ENCODE measurements at places on chromosomes 1 and 21.

DNA sequence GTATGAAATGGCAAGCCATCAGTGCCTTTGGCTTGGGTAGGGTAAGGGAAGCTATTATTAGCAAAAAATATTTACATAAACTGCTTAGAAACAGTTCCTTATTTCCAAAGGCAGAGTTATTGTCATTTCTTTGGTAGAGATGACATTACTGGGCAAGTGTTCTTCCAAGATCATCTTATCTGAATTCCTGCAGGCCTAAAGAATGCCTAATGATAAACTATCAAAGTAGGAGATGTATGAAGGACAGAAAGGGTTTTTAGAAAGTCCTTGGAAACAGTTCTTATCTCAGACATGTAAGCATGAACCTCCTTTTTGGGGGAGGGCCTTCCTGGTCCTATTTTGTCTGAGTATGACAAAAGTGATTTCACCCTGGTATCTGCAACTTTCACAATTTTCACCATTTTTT is 5.1 kb upstream of the FRRS1 start:
- no peak for DNase-seq

- no peak for DNase-seq
These were observed 122.9 kb downstream of the DMRTA2 start for GRCh38 chr1:50300297-50300696.

- no peak for DNase-seq
These were observed 7.0 kb upstream of the ABCD3 start for GRCh38 chr1:94411237-94411636.

DNA sequence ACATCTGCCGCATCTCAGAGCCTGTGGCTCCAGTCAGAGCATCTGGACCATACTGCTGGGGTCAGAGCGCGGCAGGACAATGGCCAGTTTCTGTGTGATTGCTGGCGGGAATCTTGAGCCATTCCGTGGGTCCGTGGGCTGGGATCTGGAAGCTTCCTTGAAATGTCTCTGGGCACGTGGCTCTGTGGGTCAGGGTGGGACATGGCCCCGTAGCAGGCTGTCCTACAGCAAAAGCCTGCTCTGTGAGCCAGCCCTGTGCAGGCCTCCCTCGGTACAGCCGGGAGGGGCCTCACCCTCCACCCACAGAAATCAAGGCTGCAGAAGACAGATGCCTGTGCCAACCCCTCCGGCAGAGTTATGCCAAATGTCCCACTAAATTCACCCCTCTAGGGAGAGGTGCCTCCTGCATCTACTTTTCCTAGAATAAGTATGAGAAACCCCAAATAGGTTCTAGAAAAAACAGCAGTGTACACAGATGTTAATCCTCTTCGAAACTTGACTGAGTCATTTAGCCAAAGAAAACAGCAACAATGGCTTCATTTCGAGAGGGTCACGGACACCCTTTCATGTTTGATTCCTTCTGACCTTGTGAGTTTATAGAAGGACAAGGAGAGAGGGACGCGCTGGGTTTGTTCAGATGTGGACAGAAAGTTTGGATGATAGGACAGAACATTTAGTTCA is 27.8 kb downstream of the COL18A1 start:
- DNase-seq = no peak

DNA sequence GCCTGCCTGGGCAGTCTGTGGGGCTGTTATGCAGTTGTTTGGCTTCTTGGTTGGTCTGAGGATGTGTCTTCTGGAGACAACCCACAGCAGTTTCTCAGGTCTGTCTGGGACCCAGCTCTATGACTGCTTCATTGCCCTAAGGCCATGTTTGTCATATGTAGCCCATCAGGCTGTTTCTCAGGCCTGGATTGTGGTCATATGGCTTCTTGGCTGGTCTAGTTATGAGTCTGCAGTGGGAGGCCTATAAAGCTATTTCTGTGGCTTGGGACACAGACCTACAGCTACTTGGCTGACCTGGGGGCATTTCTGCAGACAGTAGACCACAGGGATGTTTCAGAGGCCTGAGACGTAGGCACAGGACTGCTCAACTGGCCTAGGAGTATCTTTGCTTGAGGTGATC is 41.5 kb downstream of the CHIA start:
- DNase-seq = no peak

GRCh38 chr1:203148127-203148526 is 20.6 kb downstream of the ADORA1 start:
- DNase-seq = no peak

DNA sequence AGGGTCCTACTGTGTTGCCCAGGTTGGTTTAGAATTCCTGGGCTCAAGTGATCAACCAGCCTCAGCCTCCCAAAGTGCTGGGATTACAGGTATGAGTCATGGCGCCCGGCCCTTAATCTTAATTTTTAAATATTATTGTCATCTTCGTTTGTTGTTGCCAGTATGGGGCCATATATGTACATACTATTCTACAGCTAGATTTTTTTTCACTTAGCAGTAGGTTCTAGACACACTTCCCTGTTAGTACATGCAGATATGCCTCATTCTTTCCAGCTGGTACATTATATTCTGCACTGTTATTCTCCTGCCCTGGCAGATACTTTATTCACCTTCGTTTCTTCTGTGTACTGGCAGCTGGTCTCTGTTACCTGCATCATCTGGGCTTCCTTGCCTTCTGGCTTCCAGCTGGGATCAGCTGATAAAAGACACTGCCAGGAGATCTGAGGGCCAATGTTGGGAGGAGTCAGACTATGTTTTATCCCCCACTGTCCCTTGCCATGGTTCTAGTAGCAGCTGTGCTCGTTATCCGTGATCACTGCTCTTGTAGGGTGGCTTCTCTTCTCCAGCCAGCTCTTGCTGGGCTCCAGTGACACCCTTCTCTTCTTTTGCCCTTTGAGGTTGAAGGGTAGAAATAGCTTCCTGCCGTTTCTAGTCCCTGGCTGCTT is 24.7 kb downstream of the ST3GAL3 start:
- no peak for DNase-seq

GRCh38 chr1:43222879-43223278 is 46.9 kb upstream of the TMEM125 start:
- DNase-seq = no peak

- no peak for DNase-seq
These were observed 21.3 kb upstream of the GRIK3 start for GRCh38 chr1:37055631-37056030.

DNA sequence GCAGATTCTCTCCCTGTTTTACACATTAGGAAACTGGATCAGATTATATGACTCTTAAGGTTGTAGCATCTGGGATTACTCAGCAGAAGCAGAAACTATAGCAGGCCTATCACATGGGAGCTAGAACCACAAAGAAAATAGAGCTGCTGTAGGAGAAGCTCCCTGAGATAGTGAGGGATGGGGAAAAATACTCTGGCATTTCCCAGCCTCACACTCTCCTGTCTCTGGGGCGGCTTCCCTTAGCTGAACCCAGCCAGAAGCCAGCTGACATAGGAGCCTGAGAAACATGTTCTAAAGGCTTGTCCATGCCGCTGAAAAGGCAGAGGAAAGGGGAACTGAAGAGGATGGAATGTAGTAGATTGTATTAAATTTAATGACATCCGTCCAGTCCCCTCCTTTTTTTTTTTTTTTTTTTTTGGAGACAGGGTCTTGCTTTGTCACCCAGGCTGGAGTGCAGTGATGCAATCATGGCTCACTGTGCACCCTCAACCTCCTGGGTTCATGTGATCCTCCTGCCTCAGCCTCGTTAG is 76.8 kb upstream of the DNAJC6 start:
- no peak for DNase-seq

DNA sequence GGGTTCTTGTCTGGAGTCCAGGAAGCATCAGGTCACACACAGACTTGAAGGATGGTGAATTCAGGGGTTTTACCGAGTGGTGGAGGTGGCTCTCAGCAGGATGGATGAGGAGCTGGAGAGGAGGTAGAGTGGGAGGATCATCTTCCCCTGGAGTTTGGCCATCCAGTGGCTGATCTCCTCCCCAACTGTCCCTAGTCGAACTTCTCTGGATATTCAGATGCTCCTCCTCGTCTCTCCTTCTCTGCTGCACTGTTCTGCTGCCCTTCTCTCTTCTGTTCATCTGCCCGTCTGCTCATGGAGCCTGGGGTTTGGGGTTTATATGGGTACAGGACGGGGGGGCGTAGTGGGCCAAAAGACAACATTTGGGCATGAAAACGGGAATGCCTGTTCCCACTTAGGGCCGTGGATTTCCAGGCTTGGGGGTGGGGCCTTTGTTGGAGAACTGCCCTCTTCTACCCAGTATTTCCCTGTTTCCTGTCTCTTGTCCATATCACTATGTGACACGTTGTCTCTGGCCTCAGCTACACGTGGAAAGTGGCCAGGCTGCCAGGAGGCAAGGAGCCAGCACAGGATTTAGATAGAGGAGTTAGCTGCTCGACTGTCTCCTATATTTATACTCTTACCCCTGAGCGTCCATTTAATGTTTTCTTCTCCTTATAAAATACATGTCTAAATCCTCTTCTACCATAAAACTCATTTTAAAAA is 76.7 kb downstream of the SIPA1L2 start:
- DNase-seq = no peak

DNA sequence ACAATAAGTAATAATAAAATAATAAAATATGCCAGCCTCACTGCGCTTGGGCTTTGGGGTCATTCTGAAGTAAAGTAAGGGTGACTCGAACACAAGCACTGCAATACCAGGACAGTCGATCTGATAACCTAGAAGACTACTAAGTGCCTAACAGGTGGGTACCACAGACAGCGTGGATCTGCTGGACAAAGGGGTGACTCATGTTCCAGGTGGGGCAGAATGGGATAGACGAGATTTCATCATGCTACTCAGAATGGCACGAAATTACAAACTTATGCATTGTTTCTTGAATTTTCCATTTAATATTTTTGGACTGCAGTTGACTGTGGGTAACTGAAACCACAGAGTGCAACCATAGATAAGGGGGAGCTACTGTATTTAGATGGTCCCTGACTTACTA is 221.1 kb upstream of the GREM2 start:
- DNase-seq = no peak

GRCh38 chr1:41313661-41314131 is 47.5 kb upstream of the FOXO6 start:
- no peak for DNase-seq

DNA sequence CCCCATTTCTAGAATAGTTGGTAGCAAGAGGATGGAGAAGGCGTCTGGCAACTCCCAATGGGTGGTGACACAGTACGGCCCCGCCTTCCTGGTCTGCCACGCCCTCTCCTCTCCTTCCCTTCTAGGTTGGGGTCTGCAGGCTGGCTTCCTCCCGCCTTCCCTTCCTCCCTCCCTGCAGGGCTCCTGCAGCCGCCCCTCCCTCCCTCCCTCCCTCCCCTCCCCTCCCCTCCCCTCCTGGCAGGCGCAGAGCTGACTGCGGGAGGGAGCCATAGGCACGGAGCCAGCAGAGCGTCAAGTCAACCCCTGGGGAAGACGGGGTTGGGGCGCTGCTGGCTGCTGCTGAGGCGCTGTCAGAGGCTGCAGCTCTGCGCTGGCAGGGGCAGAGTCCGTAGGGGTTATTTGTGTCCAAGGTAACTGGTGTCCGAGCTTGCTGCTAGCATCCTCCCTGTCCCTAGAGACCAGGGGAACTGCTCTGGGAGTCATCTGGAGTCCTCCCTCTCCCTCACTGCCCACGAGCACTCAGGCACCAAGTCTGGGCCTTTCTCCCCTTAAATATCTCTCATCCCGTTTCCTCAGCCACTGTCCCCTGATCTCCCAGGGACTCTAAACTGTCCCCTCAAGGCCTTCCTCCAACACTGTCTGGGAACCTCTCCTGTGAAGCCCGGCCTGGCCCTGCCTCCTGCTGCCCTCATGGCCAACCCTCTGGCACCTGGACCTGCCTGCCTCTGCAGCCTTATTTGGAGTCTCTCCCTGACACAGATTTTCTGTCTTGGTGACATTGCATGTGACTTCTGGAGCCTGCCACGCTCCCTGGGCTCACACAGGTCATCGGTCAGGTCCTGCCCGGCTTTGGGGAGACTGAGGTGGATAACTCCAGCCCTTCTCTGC is 57.4 kb upstream of the ACOT11 start:
- no peak for DNase-seq

- no peak for DNase-seq
These were observed 201.5 kb downstream of the PDE4B start for GRCh38 chr1:65994223-65994622.

DNA sequence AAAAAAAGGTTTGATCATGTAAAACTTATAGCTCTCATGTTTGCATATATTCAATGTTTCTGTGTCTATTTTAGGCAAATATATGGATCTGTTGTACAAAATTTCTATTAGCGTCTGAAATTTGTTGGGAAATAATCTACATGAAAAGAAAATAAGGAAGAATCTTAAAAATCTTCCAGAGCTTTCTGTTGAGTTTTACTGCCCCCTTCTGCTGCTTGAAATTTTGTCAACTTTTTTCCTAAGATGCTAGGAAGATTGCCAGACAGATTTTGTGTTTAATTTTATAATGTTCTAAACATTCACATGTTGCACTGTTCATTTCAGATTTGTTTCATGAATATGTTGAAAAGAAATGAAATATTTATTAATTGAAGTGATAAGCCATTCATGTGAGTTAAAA is 2.5 kb upstream of the PTGS2 start:
- DNase-seq = no peak

GRCh38 chr1:167799747-167800146 is 78.0 kb downstream of the MPZL1 start:
- no peak for DNase-seq

DNA sequence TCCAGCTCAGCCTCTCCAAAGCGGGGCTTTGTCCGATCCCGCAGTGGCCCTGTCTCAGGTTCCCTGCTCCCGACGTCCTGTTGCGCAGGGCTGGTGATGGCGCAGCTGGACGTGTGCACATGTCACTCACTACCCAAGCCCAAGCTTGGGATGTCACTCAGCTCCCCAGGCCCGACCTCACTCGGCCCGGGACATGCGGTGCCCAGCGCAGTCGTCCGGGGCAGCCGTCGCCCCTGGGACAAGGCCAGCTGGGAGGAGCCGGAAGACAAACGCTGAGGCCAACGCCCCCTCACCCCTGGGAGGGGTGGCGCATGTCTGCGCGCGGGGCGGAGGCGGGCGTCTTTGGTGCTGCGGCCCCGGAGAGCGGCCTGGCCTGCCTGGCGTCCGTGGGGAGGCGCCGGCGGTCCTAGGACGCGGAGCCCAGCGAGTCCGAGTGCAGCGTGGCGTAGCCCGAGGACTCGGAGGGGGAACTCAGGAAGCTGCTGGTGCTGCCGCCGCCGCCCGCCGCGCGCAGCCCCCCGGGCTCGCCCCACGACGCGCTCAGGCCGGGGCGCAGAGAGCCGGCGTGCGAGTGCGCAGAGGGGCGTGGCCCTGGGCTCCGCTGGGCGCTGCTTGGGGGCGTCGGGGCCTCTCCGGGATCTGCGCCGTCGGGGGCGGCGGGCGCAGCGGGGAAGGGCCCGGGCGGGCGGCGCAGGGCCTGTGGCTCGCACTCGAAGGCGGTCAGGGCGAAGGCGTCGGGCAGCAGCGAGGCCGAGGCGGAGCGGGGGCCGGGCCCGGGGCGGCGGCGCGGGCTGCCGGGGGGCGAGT is 5.2 kb downstream of the HES3 start:
- DNase-seq = no peak

DNA sequence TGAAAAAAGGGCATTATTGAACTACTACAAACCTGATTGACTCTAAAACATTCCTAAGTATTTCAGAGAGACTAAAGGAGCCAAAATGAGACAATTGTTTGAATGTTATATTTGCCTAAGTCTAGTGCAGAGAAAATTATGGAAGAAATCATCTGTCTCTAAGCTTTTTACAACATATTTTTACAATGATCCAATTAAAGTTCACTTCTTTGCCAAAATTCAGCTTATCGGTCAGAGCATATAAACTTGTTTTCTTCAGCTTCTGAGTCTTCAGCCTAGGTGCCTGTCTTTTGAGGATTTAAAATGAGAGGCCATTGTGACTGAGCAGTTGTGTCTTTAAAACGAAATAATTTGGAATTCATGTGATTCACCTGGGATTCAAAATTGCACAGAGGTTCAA is 181.2 kb upstream of the SGIP1 start:
- DNase-seq = no peak

- DNase-seq = no peak
These were observed 50.8 kb downstream of the CNIH3 start for GRCh38 chr1:224666913-224667312.
